WERI-Rb-1 (cell line): ENCODE measurements at places on chromosomes 1 and 21.

GRCh38 chr1:99657213-99658030 lies 11.5 kb downstream of the PALMD start:
- no peak for DNase-seq

GRCh38 chr1:6116137-6116536 lies 64.0 kb downstream of the CHD5 start:
- no peak for DNase-seq

GRCh38 chr1:146032631-146033219 lies 11.2 kb upstream of the HJV start:
- DNase-seq = peak; percentile 39

DNA sequence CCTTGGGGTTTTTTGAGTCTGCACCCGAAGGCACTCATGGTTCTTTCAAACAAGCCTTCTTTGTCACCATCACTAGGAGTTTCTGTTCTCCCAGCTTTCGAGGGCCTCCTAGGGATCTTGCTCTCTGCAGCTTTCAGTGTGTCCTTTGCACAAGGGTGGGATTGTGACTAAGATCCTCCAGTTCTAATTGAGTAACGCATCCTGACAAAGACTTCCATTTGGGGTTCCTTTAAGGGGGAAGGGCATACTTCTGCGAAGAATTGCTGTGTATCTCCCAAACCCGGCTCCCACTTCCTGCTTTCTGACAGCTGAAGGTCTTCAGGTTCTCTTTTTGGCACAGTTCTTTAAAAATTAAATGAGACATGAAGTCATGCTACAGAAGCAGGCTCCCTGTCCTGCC lies 139.4 kb downstream of the EDEM3 start:
- no peak for DNase-seq

- DNase-seq = no peak
Measured at GRCh38 chr1:47519491-47519890, 81.6 kb downstream of the FOXD2 start.

GRCh38 chr1:155014709-155015508 lies 12.3 kb downstream of the ZBTB7B start:
- DNase-seq = peak; percentile 33

GRCh38 chr21:41683815-41684214 lies 83.0 kb downstream of the RIPK4 start:
- DNase-seq = no peak

- peak; percentile 39 for DNase-seq
Measured at GRCh38 chr1:93616221-93616995, 65.2 kb downstream of the BCAR3 start.

- DNase-seq = no peak
Measured at GRCh38 chr1:100100202-100100601, 32.5 kb downstream of the SASS6 start.

GRCh38 chr1:238252033-238252802 lies 361.5 kb upstream of the ZP4 start:
- DNase-seq = peak; percentile 85

GRCh38 chr1:23450894-23451293 lies 26.3 kb upstream of the TCEA3 start:
- DNase-seq = no peak

DNA sequence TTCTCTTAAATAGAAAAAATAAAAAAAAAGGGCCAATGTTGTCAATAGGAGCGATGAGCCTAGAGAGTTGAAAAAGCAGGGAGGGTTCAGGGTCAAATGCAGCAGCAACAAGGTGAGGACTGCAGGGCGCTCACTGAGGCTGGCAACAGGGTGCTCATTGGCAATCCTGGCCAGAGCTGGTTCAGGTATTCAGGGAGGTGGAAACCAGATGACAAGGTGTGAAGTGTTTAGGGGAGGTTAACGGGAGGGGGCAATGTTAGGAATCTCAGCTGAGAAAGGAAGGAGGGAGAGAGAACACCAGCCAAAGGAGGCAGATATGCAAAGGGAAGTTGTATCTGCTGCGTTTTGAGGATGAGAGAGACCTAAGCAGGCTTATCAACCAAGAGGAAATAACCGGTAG lies 129.8 kb upstream of the DAB1 start:
- no peak for DNase-seq

GRCh38 chr21:32653326-32653901 lies 41.2 kb upstream of the CFAP298 start:
- peak; percentile 40 for DNase-seq

- no peak for DNase-seq
Measured at GRCh38 chr1:81592233-81592632, 208.5 kb upstream of the ADGRL2 start.

GRCh38 chr1:154855186-154855851 lies 14.8 kb downstream of the KCNN3 start:
- DNase-seq = no peak

- no peak for DNase-seq
Measured at GRCh38 chr1:234091876-234092275, 187.4 kb downstream of the SLC35F3 start.

DNA sequence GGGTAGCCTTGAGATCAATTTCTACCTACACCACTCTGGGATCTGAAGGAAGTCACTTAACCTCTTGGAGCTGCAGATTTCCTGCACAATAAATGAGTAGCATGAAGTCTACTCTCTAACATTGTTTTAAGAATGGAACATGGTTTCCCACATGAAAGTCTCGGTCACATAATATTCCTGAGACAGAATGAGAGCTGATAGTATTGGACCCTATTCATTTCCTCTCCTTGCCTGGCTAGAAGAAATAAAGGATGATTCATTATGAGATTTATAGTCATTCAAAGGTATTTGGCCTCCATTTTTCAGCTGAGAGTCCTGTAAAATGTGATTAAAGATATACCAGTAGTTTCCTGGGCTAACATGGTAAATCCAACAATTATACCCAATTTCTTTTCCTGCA lies 56.7 kb downstream of the ARHGAP29 start:
- DNase-seq = no peak

DNA sequence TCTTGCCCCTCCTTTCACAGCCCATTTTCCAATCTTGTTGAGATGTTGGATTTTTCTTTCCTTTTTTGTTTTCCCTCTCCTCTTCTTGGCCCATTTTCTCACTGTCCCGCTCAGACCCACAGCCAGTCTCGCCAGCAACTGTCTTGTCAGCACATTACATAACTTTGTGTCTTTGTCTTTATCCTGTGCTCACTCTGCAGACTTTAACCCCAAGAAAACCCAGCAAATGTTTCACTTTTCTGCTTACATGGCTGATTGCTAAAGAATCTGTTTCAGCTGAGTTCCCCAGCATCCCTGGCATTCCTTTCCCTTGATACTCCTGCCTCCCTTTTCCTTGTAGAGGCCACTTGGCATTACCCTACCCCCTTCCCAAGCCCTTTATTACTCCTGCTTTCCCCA lies 74.6 kb downstream of the ZNF648 start:
- DNase-seq = no peak

- DNase-seq = no peak
Measured at GRCh38 chr1:162009501-162010174, 14.0 kb downstream of the OLFML2B start.

DNA sequence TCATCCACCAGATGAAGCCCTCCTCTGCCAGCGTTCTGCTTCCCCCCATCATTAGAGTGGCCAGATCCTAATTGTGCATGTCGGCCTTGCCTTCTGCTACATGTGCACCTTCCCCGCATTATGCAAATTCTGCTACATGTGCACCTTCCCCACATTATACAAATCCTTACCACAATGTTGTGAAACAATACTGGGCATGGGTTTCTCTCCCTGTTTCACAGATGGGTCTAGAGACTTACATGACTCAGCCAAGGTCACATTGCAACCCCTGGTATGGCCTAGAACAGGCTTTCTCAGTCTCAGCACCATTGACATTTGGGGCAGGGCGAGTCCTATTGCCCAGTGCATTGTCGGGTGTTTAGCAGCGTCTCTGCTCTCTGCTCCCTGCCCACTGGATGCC lies 1.0 kb upstream of the CELA2A start:
- no peak for DNase-seq

DNA sequence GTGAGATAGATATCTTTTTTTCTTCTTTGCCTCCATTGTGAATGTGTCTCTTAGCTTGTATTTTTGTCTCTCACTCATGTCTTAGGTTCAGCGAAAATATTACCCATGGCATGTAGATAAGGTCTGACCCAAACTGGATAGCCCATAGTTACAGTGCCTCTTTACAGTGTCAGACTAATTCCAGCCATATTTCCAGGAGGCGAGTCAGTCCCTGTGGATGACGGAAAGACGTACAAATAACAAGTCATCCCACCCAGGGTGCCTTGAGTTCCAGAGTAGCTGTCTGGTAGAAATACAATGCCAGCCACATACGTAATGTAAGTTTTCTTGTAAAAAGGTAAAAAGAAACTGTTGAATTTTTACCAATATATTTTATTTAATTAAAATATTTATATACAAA lies 157.3 kb downstream of the ZNF281 start:
- DNase-seq = no peak

DNA sequence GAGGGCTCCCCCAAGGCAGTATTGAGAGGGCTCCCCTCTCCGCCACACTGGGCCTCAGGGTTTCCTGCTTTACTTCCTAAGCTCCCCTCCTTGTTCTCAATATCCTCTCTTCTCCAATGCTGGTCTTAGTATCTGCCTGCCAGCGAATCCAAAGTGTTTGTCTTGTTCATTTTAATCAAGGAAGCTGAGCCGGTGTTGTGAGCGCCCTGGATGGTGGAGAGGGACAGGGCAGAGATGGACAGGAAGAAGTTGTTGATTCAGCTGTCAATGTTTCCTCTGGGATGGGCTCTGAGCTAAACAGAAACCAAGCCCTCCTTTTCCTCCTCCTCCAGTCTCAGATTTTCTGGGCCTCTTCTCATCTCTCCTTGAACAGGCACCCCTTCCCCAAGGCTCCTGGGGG lies 5.4 kb downstream of the OLFML3 start:
- DNase-seq = no peak

GRCh38 chr1:49651136-49651535 lies 372.6 kb downstream of the AGBL4 start:
- DNase-seq = no peak

DNA sequence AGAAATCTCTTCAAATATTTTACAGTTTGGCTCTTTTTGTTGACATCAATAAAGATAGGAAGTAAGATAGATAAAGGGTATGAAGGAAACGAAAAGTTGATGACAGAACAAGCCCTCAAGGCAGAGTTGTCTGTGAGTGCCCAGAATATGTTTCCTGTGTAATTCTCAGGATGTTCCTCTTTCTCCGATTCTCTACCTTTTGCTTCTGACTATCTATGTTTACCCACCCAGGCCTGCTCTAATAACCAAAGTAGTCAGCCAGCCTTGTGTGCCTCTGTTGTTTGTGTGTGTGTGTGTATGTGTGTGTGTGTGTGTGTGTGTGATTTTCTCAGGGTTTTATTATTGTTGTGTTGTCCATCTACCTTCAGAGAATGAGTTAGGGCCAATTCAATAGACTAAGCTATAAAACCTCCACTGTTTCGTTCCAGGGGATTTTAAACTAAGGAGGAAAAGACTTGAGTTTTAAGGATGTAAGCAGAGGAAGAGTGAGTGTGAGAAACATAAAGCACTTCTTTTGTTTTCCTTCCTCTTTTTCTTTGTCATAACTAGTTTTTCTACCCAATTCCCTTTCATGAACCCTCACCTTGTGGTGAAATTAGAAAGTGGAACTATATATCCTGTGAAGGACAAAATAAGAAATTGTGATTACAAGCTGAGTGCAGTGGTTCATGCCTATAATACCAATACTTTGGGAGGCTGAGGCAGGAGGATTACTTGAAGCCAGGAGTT lies 627.4 kb upstream of the NR5A2 start:
- no peak for DNase-seq

GRCh38 chr1:99482750-99483149 lies 163.2 kb upstream of the PALMD start:
- no peak for DNase-seq

- no peak for DNase-seq
Measured at GRCh38 chr1:27710574-27710973, 15.2 kb upstream of the FAM76A start.

GRCh38 chr1:27658951-27659496 lies 13.0 kb downstream of the IFI6 start:
- peak; percentile 18 for DNase-seq

DNA sequence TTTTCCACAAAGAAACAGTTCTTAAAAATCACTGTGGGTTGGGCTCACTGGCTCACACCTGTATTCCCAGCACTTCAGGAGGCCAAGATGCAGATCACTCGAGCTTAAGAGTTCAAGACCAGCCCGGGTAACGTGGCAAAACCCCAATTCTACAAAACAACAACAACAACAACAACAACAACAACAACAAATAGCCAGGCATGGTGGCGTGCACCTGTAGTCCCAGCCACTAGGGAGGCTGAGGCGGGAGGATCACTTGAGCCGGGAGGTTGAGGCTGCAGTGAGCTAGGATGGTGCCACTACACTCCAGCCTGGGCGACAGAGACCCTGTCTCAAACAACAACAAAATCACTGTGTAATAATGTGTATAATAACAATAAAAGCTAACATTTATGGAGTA lies 40.8 kb downstream of the CDCP2 start:
- DNase-seq = no peak

DNA sequence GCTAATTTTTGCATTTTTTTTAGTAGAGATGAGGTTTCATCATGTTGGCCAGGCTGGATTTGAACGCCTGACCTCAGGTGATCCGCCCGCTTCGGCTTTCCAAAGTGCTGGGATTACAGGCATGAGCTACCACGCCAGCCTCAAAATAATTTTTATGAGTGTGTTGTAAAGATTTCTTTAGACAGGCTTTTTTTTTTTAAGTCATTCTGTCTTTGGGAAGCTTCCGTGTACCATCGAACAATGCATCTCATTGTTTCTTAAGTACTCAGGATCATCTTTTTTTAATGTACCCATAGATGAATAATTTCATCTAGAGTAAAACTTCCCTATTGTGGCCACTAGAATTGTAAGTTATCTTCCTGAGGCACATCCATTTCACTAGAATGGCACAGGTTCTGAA lies 19.6 kb upstream of the SDC3 start:
- DNase-seq = no peak

- DNase-seq = no peak
Measured at GRCh38 chr1:67578397-67579020, 106.5 kb upstream of the GADD45A start.
